ENCODE measurements at places on chromosomes 6 and 20.

GRCh38 chr6:100289285-100289684, 175.4 kb downstream of the SIM1 start:
- DNase-seq, result no peak

DNA sequence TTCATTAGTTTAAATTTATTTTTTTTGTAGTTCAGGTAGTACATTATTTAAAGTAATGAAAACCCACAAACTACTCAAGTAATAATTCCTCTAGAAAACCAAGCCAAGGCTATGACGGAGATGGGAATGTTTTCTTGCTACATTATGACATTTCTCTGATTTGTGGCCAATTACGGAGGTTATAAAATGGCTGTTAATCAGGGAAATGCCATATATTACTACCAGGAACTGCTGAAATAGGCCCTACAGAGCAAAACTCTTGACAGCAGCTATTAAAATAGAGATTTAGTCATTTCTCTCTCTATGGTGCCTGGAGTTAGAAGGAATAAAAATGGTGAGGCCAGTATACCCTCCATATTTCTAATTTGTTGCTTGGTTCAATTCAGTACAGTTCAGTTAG, 280.0 kb downstream of the ARHGAP18 start:
- no peak for DNase-seq

- no peak for DNase-seq
These were observed 142.3 kb upstream of the SASH1 start for GRCh38 chr6:148200293-148200692.

GRCh38 chr20:50221501-50222308, 31.1 kb downstream of the CEBPB start:
- DNase-seq, result no peak

DNA sequence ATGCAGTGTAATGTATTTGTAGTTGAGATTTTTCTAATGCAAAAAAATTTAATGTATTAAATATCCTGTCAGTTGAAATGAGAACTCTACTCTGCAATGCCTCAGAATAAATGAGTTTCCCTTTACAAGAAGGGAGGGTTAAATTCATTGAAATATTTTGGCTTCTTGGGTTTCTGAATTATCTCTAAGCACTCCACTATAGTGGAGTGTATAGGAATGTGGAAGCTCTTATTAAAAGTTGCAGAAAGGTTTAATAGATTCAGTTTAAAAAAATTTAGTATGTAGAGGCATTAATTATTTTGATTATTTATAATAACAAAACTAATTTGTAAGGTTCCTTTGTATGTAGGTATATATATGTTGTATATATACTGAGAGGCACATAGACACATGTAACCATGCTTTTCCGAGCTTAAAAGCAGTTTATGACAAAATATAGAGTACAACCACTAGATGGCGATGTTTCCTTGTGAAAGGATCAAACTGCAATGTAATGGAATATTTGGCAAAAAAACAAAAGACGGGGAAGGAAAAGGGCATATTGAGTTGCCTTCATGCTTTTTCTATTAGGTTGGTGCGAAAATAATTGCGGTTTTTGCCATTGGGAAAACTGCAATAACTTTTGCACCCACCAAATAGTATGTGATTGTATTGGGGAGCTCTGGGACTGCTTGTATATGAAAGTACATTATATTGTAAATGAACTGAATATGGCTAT, 144.2 kb downstream of the MYO6 start:
- DNase-seq, result no peak

DNA sequence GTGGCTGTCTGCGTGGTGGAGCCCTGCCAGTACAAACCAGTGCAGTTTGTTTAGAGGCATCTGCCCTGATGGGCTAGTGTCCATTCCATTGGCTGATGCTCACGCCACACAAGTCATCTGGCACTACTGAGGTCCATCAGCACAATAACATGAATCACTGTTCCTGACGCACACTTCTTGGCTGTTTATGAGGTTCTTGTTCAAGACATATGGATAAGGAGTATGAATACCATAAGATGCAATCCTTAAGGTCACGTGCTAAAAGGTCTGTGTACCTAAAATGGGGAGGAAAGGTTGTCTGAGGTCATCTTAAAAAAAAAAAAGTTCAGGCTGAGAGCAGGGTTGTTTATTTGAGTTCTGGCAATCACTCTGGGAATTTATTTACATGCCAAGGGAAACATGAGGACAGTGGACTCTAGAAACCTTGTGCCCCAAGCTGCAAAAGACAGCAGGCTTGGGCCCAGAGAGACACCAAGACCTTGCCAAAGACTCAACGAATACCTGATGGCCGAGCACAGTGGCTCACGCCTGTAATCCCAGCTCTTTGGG, 54.1 kb upstream of the SHLD1 start:
- DNase-seq, result no peak

- DNase-seq, result no peak
These were observed 22.1 kb downstream of the GSTA4 start for GRCh38 chr6:52972989-52973388.

GRCh38 chr6:64520050-64520449, 884.4 kb downstream of the PHF3 start:
- no peak for DNase-seq

GRCh38 chr6:168452685-168453377, 11.8 kb downstream of the SMOC2 start:
- no peak for DNase-seq

GRCh38 chr20:45283551-45284057, 23.0 kb upstream of the RBPJL start:
- no peak for DNase-seq

GRCh38 chr6:113328886-113329381, 528.2 kb upstream of the MARCKS start:
- DNase-seq, result no peak

GRCh38 chr20:38839563-38839962, 34.1 kb downstream of the PPP1R16B start:
- no peak for DNase-seq

- no peak for DNase-seq
These were observed 52.7 kb upstream of the TMEM181 start for GRCh38 chr6:158507174-158507573.

GRCh38 chr6:18997375-18997826, 610.3 kb downstream of the RNF144B start:
- no peak for DNase-seq

GRCh38 chr20:23746321-23746720, 4.4 kb downstream of the CST1 start:
- DNase-seq, result no peak

DNA sequence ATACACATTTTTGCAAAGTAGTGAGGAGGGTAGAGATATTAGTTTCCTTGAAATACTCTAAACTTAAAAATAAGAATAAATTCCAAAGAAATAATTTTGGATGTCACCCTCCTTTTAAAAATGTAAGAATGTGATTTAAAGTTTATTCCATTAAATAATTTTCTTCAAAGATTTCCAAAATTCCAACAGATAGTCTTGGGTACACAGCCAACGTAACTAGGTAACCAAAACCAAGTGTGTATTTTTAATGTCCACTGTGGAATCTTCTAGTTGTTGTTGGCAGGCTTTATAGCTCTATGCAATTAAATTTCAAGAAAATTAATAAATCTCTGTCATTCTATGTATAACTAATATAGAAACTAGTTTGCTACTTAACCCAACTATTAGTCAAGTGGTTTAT, 101.3 kb downstream of the COL21A1 start:
- DNase-seq, result no peak

- no peak for DNase-seq
These were observed 91.0 kb downstream of the NCR2 start for GRCh38 chr6:41426438-41426851.

GRCh38 chr20:47686545-47686944, 98.7 kb downstream of the SULF2 start:
- no peak for DNase-seq

DNA sequence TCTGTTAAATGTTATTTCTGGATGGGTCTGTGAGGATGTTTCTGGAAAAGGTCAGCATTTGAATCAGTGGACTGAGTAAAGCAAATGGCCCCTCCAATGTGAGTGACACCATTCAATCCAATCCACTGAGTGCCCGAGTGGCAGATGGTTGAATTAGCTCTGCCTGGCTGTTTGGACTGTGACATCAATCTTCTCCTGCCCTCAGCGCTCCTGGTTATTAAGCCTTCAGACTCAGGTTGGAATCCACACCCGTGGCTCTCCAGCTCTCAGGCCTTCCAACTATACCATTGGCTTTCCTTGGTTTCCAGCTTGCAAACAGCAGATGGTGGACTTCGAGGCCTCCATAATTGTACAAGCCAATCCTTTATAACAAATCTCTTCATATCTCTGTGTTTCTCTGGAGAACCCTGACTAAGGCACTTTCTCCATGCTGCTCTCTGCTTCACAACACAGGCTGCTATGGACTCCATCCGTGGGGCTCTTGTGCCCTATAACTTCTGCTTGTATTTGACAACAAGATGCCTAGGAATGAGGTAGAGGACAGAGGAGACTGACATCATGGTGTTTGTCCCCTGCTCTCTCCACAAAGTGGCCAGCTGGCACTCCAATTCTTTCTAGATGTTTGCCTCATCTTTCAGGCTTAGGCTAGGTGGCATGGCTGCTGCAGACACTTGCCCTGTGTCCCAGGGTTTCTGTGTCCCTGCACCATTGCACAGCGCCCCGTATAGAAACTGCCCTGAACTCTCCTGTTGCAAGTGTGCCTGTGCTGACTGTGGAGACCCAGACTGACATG, 4.8 kb upstream of the CSTL1 start:
- no peak for DNase-seq

GRCh38 chr6:47729019-47729418, 30.6 kb downstream of the ADGRF4 start:
- DNase-seq, result no peak

DNA sequence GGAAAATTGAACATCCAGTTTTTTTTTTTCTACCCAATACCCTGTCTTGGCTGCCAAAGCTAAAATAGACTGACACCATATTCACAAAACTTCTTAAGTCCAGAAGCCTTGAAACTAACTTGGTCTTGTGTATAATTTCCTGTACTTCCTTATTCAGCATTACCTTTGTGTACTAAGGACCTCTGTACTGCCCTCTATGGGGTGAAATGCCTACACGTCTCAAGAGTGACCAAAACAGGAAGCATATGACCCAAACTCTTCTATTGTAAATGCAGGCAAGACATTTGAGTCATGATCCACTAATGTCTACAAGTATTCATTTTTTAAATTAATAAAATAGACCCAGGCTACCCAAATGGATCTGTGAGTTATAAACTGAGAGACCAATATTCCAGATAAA, 50.4 kb downstream of the HMGCLL1 start:
- DNase-seq, result no peak

DNA sequence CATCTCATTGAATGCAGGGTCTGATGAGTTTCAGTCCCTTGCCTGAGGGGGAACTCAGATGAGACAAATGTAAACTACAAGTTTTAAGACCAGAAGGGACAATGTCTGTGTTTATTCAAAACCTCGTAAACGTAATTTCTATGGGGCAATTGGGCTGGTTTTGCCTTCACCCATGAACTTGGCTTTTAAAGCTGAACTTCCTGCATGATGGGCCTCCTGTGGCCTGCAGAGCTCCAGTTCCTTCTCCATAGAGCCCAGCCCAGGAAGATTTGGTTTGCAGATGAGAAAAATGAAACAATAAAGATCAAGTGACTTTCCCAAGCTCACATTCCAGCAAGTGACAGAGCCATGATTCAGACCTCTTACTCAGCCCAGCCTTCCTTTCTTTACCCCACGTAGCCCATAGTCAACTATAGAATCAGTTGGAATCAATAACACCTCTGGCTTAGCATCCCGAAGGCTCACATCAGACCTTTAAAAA, 612.3 kb downstream of the UTRN start:
- no peak for DNase-seq

DNA sequence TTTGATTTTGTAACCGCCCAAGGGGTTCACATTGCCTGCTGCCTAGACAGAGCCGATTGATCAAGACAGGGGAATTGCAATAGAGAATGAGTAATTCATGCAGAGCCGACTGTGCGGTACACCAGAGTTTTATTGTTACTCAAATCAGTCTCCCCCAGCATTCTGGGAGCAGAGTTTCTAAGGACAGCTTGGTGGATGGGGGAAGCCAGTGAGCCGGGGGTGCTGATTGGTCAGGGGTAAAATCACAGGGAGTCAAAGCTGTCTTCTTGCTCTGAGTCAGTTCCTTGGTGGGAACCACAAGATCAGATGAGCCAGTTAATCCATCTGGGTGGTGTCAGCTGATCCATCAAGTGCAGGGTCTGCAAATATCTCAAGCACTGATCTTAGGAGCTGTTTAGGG, 60.0 kb upstream of the EZR start:
- peak; percentile 52 for DNase-seq

DNA sequence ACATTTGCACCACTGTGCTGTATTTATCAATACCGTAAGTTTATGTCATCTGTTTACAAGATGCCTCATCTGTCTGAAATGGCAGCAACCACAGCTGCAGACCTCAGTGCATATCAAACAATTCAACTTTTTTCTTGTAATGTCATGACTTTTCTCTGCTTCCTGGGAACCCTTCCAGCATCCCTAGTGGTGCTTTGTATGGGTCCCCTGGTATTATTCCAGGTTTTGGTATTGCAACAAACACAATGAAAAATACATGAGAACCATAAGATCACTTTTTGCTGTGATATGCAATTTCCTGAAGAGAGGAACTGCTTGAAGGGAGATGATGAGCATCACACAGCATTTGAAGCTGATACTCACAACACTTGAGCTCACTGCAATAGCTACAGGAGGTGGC, 12.0 kb upstream of the TXNDC5 start:
- DNase-seq, result no peak

- no peak for DNase-seq
These were observed 28.1 kb upstream of the BMP7 start for GRCh38 chr20:57294550-57294949.

DNA sequence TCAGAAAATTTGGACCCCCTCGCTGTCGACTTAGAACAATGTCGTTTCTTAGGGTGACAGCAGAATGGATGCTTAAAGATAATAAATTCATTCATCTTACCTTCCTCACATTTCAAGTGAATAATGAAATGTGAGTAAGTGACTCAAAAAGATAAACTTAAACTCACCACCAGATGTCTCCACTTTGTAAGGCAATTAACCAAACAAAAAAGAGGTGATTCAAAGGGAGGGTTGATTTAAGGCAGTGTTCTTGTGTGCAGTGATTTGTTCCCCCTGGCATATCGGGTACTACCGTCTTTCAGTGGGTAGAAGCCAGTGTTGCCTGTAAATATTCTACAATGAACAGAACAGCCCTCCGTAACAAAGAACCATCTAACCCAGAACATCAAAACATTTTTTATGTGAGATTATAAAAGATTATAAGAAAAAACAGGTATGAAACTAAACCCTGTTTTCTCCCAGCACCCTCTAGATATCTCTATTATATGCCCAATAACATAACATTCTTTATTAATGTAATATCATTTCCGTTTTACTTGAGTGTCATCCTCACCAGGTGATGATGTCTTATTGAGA, 589.7 kb downstream of the CBLN4 start:
- DNase-seq, result no peak

DNA sequence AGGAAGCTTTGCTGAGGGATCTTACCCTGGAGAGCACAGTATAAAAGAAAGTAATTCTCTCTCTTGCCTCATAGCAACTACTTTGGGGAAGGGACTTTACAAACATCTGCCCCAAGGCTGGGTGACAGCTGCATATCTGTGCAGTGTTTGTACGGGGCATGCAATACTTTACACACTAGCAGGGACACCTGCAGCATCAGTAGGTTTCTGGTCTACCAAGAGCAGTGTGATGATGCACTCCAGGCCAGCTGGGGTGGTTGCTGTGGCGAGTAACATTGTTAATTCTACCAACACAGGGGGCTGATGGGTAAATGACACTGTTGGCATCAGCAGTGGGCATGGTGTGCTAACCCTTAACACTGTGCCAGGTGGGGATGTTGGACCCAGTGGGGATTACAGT, 48.0 kb downstream of the ADTRP start:
- no peak for DNase-seq

- no peak for DNase-seq
These were observed 26.0 kb downstream of the ADRM1 start for GRCh38 chr20:62328684-62329388.

All from stimulated activated CD4-positive, alpha-beta T cell treated with anti-CD3 and anti-CD28 coated beads, Interleukin-1b, Interleukin-23, amount 100 ng/mL, for 24 hours (primary cell).